ENCODE measurements at places on chromosomes 16 and 17.

- DNase-seq = no peak
These were observed 2.9 kb downstream of the HEXIM1 start for GRCh38 chr17:45150911-45151809.

DNA sequence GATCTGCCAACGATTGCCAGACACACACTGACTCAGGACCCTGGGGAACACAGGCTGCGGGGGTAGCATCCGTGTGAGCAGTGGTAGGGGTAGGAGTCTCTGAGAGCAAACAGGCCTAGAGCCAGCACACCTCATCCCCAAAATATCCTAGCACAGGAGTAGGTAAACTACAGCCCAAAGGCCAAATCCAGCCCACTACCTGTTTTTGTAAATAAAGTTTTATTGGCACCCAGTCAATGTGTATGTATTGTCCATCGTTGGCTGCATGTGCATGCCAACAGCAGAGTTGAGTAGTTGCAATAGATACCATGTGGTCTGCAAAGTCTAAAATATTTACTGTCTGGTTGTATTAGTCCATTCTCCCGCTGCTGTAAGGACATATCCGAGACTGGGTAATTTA lies 55.5 kb upstream of the GPRC5B start:
- no peak for DNase-seq

DNA sequence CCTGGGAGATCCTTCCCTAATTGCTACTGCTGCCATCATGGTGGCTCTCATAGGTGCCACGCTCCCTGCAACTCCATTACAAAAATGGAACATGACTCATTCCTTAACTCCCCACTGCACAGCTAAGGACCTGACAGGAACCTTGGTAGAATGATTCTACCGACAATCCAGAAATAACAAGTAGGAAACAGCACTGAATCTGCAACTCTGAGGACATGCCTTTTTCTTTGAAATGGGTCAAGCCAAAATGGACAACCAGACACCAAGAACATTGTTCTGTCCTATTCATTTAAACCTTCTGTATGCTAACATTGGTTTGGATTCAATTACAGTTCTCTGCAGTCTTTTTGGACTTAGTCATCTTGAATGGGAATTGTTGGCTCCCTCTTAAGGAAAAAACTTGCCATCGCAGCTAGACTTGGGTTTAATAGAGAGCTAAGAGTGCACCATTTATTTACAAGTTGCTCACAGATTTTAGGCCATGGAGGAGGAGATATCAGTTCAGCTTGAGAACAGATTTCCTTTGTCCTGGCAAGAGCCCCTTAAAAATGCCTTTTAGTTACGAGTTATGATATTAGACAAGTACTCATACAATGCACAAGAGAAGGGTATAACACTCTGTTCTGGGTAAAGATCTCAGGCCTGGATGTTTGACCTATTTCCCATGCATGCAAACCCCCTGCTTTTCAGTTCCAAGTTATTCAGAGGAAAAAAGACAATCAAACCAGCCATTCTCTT lies 20.9 kb upstream of the NSRP1 start:
- DNase-seq = no peak

- no peak for DNase-seq
These were observed 9.3 kb downstream of the CCDC102A start for GRCh38 chr16:57527027-57527426.

DNA sequence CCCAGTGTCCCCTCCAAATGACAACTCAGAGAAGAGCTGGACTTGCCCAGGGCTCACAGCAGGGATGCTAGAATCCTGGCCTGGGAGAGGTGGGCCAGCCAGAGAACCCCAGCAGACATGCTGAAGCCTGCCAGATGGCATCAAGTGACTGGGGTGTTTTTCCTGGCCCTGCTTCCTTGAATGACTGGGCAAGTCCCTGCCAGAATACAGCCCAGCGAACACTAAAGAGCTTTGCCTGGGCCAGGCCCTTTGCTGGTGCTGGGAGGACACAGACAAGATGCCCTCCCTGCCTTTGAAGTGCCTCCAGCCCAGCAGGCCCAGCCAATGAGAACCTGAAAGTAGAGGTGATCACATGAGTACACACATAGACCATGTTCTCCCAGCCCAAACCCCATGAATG lies 11.5 kb downstream of the ZNF319 start:
- DNase-seq = no peak

DNA sequence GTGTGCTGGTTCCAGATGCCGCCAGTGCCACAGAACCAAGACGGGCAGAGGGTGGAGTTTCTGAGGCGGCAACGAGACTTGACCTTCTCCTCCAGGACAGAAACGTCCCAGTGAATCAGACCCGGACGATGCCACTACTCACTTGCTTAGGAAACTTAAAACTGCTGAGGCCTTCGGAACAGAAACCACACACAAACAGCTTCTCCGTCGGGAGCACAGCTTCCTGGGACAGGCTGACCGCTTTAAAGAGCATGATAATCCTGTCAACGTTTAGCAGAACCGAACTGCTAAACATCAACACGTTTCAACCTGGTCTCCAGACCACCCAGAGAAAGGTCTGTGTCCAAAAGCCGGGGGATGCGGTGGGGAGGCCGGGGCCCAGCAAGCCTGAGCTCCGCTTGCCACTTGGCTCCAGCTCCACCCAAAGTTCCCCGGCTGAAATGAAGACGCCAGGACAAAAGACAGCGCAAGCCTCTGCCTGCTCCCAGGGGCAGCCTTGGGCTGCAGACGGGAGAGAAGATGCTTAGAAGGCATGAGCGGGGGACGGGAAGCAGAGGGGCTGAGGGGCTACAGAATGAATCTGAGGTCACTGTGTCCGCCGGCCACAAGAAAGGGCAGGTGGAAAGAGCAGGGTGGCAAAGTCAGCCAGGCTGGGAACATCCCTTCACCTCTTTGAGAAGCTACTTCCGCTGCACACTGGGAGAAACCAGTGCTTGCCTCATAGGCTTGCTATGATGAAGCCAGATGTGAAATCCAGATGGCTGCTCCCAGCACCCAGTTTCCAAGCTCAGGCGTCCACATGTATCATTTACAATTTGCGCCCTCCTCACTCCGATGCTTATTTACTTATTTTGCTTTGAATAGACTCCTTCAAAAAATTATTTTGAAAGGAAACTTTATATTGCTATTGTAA lies 69.0 kb downstream of the MRM3 start:
- DNase-seq = no peak

DNA sequence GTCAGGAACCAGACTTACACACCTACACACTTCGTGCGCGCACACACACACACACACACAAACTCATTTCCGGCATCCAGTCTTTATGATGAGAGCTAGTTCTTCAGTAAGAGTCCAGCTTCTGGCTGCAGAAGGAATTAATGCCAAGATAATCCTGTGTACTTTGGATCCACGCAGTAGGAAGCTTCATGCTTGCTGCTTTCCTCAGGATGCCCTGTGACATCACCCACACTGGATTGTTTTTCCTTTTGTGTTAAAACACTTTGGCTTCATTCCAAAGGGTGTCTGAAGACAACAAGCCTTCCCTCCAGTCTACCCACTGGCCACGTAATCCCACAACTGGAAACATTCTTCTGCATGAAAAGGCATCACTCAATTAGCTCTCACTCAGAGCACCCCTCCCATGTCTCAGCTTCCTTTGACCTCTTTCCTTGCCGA lies 35.4 kb downstream of the KCNJ16 start:
- DNase-seq = no peak

DNA sequence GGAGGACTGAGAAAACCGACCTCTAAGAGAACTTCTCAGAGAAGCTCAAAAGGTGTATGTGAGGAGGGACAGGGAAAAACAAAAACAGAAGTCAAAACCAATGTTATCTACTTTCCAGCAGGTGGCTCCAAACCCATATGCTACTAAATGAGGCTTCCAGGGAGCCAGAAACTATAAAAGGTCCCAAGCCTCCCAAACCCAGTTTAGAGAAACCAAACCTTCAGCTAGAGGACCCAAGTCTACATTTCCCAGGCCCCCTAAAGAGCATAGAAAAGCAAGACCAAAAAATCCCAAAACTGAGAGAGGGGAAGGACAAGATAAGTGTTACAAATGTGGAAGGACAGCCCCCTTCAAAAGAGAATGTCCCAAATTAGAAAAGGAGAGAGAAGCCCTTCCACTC lies 3.7 kb downstream of the HPR start:
- DNase-seq = no peak

Measured in activated gamma-delta T cell (primary cell).